ENCODE measurements at places on chromosomes 2 and 18.

DNA sequence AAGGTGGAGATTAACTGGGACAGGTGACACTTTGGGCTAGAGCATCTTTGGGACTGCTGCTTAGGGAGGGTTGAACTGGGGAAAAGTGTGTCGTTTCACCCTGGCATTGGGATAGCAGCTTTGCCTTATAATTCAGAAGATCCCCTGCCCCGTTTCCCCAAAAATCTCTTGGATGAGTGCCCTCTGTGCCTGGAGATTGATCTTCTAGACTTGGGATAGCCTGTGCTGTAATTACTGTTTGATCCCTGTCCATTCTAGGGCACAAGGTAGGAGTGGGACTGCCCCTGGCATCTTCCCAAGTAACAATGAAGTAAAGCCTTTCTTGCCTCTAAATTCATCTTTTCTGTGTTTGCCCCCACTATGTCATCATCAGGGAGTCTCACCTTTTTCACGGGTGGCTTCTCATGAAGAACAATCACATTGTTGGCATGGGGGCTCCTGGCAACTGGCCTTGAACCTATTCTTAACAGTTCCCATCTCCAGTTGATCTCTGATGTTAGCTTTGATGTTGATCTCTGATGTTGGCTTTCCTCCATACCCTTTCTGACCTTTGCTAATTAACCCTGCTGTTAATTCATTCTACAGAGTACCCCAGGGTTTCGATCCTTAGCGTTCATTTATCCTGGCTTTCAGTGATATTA is 21.6 kb downstream of the MTHFD2 start:
- DNase-seq: no peak

- DNase-seq: no peak
These were observed 123.6 kb downstream of the PLB1 start for GRCh38 chr2:28619213-28620196.

- no peak for DNase-seq
These were observed 356.2 kb upstream of the SMIM21 start for GRCh38 chr18:75783566-75784281.

- no peak for DNase-seq
These were observed 18.0 kb downstream of the SLC9A2 start for GRCh38 chr2:102637358-102637757.

GRCh38 chr18:58285449-58286130 is 241.6 kb downstream of the NEDD4L start:
- no peak for DNase-seq

- no peak for DNase-seq
These were observed 22.5 kb upstream of the CERS6 start for GRCh38 chr2:168433527-168433926.

DNA sequence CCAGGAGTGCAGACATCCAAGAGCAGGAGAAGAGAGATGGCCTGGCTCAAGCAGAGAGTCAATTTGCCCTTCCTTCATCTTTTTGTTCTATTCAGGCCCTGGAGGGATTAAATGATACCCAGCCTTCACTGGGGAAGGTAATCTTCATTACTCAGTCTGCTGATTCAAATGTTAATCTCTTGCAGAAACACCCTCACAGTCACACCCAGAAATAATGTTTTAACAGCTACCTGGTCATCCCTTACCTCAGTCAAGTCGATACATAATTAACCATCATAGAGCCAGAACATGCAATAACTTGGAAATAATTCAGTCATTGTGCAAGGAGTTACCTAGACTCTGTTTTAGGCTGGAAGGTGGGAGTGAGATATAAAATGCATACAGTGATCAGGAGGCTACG is 163.7 kb upstream of the TNP1 start:
- DNase-seq: no peak

GRCh38 chr2:17915811-17916518 is 37.5 kb downstream of the KCNS3 start:
- DNase-seq: no peak

GRCh38 chr2:26637811-26638310 is 3.3 kb downstream of the CIB4 start:
- DNase-seq: no peak

GRCh38 chr2:112644155-112644932 is 1.4 kb upstream of the SLC20A1 start:
- DNase-seq: no peak

- no peak for DNase-seq
These were observed 968 bp upstream of the ASTL start for GRCh38 chr2:96139181-96139758.

GRCh38 chr2:146954544-146954943 is 890.3 kb upstream of the ACVR2A start:
- DNase-seq: no peak

DNA sequence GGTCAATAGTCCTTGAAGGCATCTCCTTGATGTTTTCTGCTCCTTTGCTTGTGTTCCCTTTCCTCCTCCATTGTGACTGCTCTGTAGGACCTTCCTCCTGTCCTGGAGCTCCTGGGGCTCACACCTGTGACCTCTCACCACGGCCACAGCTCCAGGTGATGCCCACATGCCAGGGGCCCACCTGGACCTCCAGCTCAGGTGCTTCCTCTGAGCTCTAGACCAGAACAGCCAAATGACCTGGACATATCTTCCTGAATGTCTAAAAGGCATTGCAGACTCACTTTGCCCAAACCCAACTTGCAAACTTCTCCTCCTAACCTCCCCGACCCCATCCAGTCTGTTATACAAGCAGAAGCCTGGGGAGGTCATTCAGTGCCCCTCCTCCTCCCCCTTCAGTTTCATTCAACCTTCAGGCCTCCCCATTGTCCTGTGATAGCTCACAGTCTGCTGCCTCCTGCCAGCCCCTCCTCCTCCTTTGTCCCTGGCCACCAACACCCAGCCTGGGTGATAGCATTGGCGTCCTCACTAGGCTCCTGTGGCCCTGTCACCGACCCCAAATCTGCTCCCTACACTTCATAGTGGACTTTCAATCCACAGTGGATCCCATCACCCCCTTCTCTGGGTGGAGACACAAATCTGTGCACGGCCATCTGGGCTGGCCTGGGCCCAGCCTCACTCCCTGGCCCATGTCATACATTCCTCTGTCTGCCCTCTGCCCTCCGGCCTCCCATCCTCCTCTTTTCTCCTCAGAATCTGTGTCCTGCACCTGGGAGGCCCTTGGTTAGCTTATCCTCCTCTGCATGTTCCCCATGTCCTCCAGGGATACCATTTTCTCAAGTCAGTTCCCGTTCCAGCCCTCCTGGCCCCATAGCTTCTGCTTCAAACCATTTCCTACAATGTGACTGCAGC is 310.4 kb upstream of the HDAC4 start:
- no peak for DNase-seq

- DNase-seq: peak; percentile 40
These were observed 141.6 kb upstream of the CYP26B1 start for GRCh38 chr2:72289283-72289682.

DNA sequence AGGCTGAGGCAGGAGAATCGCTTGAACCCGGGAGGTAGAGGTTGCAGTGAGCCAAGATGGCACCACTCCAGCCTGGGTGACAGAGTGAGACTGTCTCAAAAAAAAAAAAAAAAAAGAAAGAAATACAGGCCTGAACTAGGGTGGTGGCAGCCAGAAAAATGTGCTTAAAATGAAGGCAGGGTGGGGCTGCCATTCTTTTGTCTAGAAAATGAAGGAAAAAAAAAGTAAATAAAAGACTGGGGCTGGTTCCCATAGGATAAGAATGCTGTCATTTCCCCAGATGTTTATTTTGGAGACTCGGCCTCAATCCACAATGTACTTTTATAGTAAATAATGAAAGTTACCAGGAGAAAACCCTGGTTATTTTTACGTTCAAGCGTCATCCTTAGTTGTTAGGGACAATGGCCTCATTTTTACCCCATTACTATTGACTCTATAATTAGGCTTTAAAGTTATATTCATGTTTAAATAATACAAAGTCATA is 58.9 kb downstream of the ATP8B1 start:
- DNase-seq: no peak

DNA sequence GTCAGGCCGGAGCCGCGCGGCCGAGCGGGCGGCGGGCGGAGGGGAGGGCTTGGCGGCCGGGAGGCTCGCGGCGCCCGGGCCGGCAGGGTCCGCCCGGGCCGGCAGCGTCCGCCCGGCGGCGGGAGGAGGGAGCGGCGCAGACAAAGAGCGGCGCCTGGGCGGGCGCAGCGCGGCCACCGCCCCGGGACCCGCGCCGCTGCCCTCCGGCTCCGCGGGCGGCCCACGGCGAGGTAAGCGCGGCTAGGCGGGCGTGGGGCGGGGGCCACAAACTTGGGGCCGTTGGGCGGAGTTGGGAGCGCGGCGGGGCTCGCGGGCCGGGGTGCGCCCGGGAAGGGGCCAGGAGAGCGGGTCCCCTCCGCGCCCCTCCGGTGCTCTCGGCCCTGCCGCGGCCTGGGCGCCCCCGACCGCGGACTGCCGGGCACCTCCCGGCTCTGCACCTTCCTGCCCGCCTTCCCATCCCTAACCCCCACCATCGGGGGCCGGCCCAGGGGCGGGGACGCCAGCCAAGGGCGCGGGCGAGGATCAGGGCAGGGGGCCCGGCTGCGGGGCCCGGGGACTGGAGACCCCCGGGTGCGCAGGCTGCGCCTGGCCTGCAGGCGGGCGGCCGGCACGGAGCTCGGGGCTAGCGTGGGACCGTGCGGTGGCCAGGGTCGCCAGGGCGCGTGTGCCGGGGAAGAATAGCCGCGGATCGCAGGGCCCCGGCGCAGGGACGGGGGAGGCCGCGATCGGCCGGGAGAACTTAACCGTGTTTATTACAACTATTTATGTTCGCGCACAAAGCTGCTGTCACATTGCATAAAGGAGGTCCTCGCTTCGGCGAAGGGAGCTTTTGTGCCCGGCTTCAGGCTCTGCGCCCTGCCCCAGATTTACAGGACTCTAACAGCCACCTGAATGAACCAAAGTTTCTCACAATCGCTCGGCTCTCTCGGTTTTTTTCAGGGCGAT is at the start of gene NCK2:
TSS of gene NCK2 (plus strand) at position 4 of the 945 bp plus-strand sequence. CDS start 110,152 bp downstream, outside the sequence.
- DNase-seq: no peak

- DNase-seq: no peak
These were observed 211.9 kb downstream of the EXOC6B start for GRCh38 chr2:72613931-72614330.

GRCh38 chr2:41932241-41933045 is 115.4 kb upstream of the PKDCC start:
- DNase-seq: no peak

DNA sequence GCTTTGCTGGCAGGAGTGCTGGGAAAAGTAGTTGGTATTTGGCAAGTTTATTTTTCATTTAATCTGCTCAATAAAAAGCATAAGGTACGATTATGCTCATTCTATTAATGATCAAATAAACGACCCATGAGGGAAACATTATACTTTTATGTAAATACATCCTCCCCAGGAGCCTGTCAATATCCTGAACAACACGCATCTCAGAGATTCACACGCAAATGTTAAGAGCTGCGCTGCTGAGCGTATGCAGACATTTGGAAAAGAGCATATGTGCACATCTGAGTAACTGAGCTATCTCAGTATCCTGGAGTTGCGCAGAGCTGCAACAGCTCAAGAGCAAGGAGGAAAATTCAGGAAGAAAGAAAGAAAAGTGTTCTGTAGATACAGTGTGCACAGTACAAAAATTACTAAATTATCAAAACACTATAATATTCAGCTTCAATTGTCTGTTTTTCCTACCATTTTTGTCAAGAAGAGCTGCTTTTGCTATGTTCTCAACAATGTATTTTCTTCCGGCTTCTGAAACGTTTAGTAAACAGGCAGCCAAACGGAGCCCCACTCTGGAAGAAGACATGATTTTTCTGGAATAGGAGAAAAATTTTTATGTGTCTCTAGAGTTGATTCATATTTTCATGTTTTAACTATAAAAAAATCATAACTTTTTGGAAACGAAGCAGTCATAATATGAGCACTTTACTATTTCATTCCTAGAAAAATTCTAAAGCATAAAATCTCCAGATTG is 2.4 kb downstream of the FTCDNL1 start:
- no peak for DNase-seq

DNA sequence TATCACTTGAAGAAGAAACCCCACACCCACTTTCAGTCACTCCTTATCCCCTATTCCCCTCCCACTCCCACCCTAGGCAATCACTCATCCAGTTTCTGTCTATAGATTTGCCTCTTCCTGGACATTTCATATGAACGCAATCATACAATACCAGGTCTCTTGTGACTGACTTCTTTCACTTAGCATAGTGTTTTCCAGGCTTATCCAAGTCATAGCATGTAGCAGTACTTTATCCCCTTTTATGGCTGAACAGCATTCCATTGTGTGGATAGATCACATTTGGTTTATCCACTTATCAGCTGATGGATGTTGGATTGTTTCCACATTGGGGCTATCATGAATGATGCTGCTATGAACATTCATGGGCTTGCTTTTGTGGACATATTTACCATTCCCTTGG is 6.6 kb downstream of the CFAP221 start:
- no peak for DNase-seq

GRCh38 chr2:145066856-145067548 is 547.1 kb upstream of the ZEB2 start:
- no peak for DNase-seq

- no peak for DNase-seq
These were observed 1012.1 kb downstream of the TMEM182 start for GRCh38 chr2:103773884-103774283.
